ENCODE measurements at places on chromosomes 5 and 9.

GRCh38 chr9:120891245-120891883 is 14.4 kb upstream of the PHF19 start:
- no peak for DNase-seq

- no peak for DNase-seq
These were observed 220.7 kb upstream of the IL12B start for GRCh38 chr5:159550951-159551350.

DNA sequence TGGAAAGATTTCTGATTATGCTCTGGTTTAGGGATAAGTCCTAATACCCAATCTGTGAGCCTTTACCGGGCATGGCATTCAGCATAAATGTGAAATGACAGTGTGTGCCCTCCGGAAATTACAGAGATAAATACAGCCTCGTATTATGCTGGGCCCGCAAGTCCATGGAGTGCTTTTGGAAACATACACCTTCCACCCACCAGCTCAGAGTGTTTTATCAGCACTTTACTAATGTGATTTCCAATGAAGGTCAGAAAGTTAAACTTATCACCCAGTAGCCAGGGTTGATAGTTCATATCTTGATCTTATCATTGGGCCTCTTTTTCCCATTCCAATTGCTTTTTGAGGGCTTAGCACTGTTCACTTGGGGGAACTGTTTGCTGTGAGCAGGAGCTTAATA is 94.8 kb downstream of the SGCD start:
- DNase-seq = no peak

DNA sequence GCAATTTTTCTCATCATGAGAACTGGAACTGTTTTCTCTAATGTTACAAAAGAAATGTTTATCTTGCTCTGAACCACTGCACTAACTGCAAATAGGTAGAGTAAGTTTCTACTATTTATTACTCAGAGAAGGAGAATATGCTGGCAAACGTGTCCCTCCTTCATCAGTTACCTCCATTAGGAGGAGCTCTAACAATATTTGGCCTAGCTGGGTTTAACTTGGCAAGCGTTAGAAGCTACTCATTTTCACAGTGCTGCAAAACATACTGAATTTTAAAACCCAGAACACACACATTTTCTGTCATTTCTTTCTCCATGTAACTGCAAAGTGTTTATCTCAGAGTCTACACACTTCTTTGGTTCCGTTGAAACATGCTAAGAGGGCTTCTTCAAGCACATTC is 101.0 kb upstream of the GABRG2 start:
- DNase-seq = no peak

DNA sequence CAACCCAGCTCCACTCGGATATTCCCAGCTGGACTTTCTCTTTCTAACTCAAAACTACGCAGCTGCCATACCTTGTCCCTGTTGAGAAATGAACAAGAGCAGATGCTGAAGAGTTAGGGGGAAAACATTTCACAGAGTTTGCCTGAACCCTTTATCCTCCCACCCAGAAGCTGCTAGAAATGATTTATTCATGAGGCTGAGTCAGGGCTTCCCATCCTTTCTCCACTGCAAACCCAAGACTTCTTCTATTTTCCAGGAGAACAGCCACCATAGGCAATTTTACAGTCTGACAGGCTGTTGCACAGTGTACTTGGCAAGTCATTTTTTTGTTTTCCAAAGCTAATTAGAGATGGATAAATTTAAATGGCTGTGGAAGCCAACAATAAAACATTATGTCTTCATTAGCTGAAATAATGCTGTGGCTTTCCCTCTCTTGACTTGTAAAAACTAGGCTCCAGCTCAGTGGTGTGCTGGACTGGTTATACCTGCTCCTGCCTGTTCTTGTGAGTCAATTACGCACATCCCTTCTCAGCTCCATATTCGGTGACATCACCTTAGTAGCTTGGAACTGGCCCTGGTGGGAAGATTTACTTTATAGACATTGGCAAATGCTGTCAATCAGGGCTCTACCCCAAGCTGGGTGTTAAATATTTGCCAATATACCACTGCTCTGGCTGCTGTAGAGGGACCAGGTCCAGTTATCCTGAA is 71.9 kb downstream of the KIF4B start:
- DNase-seq = no peak

DNA sequence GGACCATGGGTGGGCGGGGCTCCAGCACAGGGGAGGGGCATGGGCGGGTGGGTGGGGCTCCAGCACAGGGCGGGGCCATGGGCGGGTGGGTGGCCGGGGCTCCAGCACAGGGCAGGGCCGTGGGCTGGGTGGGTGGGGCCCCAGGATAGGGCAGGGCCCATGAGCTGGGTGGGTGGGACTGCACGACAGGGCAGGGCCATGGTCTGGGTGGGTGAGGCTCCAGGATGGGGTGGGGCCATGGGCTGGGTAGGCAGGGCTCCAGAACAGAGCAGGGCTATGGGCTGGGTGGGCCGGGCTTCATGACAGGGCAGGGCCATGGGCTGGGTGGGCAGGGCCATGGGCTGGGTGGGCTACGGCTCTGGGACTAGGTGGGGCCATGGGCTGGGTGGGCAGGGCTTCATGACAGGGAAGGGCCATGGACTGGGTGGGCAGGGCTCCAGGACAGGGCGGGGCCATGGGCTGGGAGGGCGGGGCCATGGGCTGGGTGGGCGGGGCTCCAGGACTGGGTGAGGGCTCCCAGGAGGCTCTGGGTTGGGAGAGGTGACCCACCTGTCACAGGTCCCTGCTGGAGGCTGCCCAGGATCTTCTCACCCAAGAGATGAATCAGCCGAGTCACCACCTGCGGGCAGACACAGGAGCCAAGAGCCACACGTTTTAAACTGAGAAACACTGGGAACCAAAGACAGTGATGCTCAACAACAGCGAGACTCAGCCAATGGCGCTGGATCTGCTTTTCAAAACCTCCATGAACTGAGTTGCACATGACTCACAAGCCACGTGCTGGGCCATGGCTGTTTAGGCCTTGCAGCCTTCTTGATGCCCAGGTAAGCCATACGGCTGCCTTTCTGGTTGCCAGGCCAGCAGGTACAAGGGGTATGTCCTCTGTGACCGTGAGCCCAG is 33.6 kb upstream of the NSMF start:
- no peak for DNase-seq

DNA sequence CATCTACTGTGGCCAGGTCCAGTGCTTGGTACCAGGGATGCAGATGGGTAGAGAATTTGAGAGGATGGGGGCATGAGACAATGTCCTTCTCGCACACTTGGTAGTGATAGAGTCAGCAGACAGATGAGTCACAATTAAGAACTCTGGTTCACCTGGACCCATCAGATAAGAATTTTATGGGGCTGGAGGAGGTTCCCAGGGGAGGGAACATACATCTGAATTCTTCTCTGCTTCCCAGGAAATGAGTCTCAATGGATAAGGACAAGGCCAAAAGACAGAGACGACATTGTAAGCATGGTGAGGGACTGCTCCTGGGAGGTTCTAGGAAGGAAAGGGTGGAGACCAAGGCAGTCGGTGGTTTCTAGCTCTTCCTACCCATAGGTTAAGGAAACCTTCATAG is 5.3 kb downstream of the SLC4A9 start:
- DNase-seq = no peak

DNA sequence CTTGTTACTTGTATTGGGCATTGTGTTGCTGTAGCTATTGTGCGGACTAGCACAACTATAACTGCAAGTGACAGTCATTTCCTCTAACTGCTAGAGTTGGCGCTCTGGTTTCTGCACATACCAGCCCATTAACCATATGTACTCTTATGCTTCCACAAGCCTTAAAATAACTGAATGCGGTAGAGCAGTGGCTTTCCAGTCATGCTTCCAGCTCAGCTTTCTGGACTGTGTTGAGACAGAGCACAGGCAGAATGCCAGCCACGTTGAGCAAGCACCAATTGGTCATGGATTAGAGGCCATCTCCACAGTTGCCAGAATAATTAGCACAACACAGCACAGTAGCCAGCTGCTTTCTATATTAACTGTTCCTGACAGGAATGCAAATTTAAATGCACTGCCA is 12.2 kb downstream of the INVS start:
- DNase-seq = no peak
